ENCODE measurements at places on chromosomes 2 and 18.

GRCh38 chr2:105919191-105919811 lies 174.6 kb downstream of the NCK2 start:
- DNase-seq, result no peak

DNA sequence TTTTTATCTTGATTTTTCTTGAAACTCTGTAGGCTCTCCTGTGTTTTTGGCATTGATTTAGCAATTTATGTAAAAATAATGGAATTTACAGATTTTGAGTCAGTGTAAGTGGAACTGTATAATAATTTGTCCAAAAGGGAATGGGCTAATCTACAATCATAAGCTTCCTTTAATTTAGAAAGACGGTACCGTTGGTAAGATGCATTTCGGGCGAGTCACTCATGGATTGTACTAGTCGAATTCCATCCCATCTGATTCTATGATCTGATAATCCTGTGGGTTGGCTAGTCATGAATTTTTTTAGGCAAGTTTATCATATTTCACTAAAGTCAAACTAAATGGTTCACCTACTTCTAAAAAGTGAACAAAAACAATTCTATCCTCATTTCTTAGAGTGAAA lies 133.4 kb downstream of the ZNF407 start:
- DNase-seq, result no peak

DNA sequence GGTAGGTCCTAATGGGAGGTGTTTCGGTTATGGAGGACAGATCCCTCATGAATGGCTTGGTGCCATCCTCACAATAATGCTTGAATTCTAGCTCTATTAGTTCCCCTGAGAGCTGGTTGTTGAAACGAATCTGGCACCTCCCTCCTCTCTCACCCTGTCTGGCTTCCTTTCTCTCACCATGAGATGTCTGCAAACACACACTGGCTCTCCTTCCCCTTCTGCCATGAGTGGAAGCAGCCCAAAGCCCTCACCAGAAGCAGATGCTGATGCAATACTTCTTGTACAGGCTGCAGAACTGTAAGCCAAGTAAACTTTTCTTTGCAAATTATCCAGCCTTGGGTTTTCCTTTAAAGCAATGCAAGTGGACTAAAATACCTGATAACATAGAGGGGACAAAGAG lies 86.6 kb downstream of the RND3 start:
- DNase-seq, result no peak

DNA sequence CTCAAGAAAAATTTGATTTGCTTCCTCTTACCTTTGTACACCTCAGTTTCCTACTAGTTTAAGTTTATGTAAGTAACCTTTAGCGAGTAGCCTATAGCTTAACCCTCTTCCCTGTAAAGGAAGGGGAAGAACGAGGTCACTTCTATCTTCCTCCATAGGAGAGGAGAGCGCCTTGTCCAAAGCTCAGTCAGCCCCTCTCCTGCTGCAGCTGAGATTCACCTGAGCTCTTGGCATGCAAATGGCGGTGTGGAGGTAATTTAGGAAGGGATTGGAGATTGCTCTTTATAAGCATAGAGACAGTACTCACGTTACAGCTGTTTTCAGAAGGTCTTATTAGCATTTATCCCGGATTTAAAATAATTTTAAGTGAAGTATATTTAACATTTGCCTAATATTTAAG lies 27.8 kb upstream of the SERPINB12 start:
- no peak for DNase-seq
